Naive thymus-derived CD8-positive, alpha-beta T cell (primary cell): ENCODE measurements at places on chromosomes 7 and 10. TPM values are rescaled to one million over a fixed set of nuclear protein-coding genes. Genes with fewer than 3 reads are reported as not detected.

DNA sequence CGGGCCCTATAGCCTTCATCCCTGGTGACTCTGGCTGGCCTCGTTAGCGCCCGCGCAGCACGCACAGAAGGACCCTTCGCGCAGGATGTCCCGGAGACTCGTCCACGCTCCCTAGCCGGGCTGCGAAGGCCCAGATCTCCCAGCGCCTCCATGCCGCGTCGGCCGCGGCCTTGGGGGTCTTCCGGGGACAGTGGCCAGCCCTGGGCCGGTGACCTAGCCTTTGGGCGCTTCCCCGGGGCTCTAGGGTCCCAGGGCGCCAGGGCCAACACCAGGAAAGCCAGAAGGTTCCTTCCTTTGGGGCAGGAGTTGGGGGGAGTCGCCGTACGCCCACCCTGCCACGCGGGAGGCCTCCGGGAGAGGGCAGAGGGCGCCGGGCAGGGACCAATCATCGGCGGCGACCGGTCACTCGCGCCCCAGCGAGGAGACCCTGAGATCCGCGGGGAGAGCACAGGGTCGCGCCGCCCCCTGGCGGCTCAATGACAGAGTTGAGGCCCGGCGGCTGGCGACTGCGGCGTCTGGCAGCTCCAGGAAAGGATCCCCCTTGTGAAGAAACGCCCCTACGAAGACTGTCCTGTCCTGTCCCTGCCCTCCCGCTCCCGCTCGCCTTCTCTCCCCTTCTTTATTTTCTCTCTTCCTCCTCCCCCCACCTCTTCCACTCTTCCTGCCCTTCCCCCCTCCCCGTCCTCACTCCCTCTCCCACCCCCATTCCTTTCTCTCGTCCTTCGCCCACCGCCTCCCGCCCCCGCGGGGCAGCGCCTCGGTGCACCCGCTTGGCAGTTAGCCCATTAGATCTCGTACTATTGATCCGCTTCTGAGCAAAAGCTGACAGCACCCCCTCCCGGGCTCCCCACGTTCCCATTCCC is 62.3 kb upstream of the LBX1 start:
- H3K4me3 ChIP-seq = peak overlapping the region; percentile 87
- H3K27me3 ChIP-seq = peaks cover 67% of the 10 kb centered on the region
- H3K27ac ChIP-seq = no peak overlapping the region
- peaks cover 16% of the 10 kb centered on the region for H3K4me1 ChIP-seq

The NACAD gene
- 0.15 TPM for polyA plus RNA-seq

GRCh38 chr10:97001183-97001991 is 169.3 kb downstream of the LCOR start:
- H3K36me3 ChIP-seq = no peaks in the 10 kb centered on the region
- H3K4me3 ChIP-seq = no peak overlapping the region
- no peak overlapping the region for H3K27ac ChIP-seq
- H3K4me1 ChIP-seq = no peaks in the 10 kb centered on the region

The ZNF804B gene
- not detected for polyA plus RNA-seq

DNA sequence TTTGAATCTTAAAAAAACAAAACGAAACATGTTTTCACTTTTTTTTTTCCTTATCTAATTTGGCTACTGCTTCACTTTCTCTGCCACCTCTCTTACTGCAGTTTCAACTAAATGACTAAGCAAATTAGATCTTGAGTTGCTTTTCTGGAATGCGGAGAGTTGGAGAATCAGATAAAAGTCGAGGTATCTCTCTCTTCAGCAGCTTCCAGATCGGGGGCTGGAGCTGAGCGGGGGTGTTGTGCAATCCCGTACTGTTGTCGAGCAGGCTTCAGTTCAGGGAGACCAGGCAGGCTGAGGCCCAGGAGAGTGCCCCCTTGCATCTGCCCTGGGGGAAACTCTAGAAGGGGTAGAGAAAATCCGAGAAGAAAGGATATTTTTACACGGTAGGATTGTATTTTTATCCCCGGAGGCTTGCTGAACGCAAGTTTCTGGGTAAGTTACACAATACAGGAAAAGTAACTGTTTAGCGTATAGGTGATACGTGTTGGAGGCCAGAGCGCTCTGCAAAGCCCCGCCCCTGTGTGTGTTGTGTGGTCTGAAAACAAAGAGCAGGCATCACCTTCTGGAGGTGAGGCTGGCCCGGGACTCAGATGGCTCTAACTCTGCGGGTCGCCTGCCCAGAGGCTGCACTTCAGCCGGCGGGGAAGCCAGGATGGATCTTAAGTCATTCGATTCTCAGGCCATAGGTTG is 116.6 kb downstream of the KLF6 start:
- peak overlapping the region; percentile 79 for H3K4me3 ChIP-seq
- H3K27me3 ChIP-seq = peaks cover 3% of the 10 kb centered on the region
- peak overlapping the region; percentile 84 for H3K27ac ChIP-seq
- H3K4me1 ChIP-seq = peaks cover 37% of the 10 kb centered on the region

DNA sequence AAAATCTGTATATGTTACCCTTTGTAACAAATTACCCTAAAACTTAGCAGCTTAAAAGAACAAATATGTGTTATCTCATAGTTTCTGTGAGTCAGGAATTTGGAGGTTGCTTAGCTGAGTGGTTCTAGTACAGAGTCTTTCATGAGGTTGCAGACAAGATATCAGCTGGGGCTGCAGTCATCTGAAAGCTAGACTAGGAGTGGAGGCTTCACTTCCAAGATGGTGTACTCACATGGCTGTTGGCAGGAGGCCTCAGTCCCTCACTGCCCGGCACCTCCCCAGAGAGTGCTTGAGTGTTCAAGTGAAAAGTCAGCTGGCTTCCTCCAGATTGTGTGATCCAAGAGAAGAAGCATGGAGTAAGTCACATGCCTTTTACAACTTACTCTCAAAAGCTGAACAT is 16.9 kb upstream of the GGCT start:
- H3K4me3 ChIP-seq = no peak overlapping the region
- DNase-seq = no peak
- H3K36me3 ChIP-seq = peaks cover 7% of the 10 kb centered on the region
- H3K4me1 ChIP-seq = no peaks in the 10 kb centered on the region
- H3K27ac ChIP-seq = no peak overlapping the region

- H3K27ac ChIP-seq = no peak overlapping the region
- peaks cover 5% of the 10 kb centered on the region for H3K27me3 ChIP-seq
- H3K36me3 ChIP-seq = no peaks in the 10 kb centered on the region
- no peaks in the 10 kb centered on the region for H3K4me1 ChIP-seq
- H3K4me3 ChIP-seq = no peak overlapping the region
These were observed 15.2 kb upstream of the NFE2L3 start for GRCh38 chr7:26136831-26137230.

GRCh38 chr7:99729486-99730237 is 5.3 kb downstream of the CYP3A7 start:
- DNase-seq = no peak
- H3K4me3 ChIP-seq = no peak overlapping the region
- no peaks in the 10 kb centered on the region for H3K27me3 ChIP-seq
- H3K36me3 ChIP-seq = peaks cover under 1% of the 10 kb centered on the region

DNA sequence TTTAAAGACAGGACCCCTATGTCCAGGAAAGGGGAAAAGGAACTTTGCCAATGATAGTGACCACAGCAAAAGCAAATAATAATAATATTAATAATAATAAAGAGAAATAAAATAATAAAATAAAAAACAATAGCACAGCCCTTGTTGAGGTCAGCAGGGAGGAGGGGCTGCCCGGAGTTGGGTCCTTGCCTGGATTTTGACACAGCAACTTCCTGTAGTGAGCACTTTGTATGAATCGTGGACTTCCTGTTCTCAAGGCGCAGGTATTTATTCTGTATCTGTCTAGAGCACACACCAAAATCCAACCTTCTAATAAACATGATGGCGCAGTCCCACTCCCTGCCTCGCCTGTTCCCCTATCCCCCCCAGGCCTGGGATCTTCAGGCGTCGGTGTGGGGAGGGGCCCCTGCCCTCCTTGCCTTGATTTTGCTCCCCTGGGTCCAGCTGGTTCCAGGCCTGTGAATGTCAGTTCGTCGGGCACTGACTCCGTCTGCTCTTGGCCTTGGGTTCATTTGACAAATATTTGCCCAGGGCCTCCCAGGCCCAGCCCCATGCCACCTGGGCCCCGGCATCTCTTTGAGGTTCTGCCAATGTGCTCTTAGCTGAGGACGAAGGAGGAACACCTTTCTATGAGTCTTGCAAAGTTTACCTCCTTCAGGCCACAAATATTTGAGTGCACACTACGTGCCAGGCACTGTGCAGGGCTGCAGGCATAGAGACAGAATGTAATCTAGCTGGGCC is 13.9 kb downstream of the TRIM8 start:
- H3K4me3 ChIP-seq = no peak overlapping the region
- DNase-seq = no peak
- no peaks in the 10 kb centered on the region for H3K27me3 ChIP-seq

- no peak overlapping the region for H3K4me3 ChIP-seq
- peaks cover 41% of the 10 kb centered on the region for H3K4me1 ChIP-seq
- H3K36me3 ChIP-seq = peaks cover 20% of the 10 kb centered on the region
- no peak overlapping the region for H3K27ac ChIP-seq
- no peak for DNase-seq
These were observed 115.5 kb downstream of the LMBR1 start for GRCh38 chr7:156777364-156778069.

The HKDC1 gene
- 4.3 TPM for polyA plus RNA-seq

GRCh38 chr10:25748509-25748908 is 185.5 kb upstream of the MYO3A start:
- H3K4me3 ChIP-seq = no peak overlapping the region
- no peaks in the 10 kb centered on the region for H3K27me3 ChIP-seq
- H3K27ac ChIP-seq = no peak overlapping the region
- H3K36me3 ChIP-seq = no peaks in the 10 kb centered on the region

The HSPA12A gene
- not detected for polyA plus RNA-seq

DNA sequence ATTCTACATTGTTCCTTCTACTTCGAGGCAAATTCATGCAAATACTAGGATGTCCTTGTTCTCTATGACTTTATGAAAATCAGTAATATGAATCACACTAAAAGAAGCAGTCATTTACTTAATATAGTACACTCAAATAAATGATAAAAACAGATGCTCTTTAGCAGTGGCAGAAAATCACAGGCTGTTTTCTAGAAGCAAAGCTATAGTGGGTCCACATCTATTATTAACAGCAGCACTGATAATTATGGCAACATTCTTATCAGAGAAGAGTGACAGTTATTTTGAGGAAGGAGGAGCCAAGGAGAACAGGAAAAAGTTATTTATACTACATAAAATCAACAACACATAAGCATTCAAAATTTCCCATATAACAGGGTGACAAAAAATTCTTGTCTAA is 16.5 kb downstream of the KIF5B start:
- no peak overlapping the region for H3K4me3 ChIP-seq
- DNase-seq = no peak
- peaks cover 17% of the 10 kb centered on the region for H3K4me1 ChIP-seq

- peaks cover 53% of the 10 kb centered on the region for H3K27me3 ChIP-seq
- peak overlapping the region; percentile 10 for H3K27ac ChIP-seq
- H3K4me1 ChIP-seq = peaks cover 10% of the 10 kb centered on the region
- DNase-seq = no peak
These were observed 589 bp downstream of the ZNF488 start for GRCh38 chr10:47383261-47384147.

The SBDS gene
- polyA plus RNA-seq = 65.1 TPM

DNA sequence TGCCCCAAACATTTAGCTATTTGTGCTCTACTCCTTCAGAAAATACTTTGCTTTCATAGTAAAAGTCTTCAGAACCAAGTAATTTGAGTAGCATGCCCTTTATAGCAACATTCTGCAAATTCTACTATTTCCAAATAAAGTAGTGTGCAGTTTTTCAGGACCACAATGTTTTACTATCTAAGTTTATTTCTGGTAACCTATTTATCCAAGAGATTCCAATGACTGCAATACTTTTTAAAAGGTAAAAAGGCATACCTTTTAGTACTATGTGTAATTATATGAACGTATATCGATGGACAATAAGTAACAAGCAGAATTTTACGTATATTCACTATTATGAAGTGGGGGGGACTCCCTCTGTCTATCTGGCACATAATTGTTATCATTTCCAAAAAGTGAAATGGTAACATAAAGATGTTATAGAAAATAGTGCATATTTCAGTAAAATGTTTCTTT is 6.9 kb upstream of the CAV2 start:
- H3K4me1 ChIP-seq = no peaks in the 10 kb centered on the region
- H3K36me3 ChIP-seq = no peaks in the 10 kb centered on the region
- no peak overlapping the region for H3K4me3 ChIP-seq

- H3K4me1 ChIP-seq = no peaks in the 10 kb centered on the region
- no peak overlapping the region for H3K27ac ChIP-seq
- peaks cover 9% of the 10 kb centered on the region for H3K36me3 ChIP-seq
- H3K4me3 ChIP-seq = no peak overlapping the region
These were observed 25.1 kb downstream of the CYP26A1 start for GRCh38 chr10:93098816-93099215.

- no peaks in the 10 kb centered on the region for H3K27me3 ChIP-seq
- H3K4me1 ChIP-seq = no peaks in the 10 kb centered on the region
- no peaks in the 10 kb centered on the region for H3K36me3 ChIP-seq
- no peak overlapping the region for H3K27ac ChIP-seq
- no peak overlapping the region for H3K4me3 ChIP-seq
- no peak for DNase-seq
These were observed 477.0 kb downstream of the PTPRN2 start for GRCh38 chr7:158110661-158111048.

The ZNF485 gene
- 5.9 TPM for polyA plus RNA-seq

The GBX1 gene
- not detected for polyA plus RNA-seq
